ENCODE measurements at places on chromosomes 2 and 18.

DNA sequence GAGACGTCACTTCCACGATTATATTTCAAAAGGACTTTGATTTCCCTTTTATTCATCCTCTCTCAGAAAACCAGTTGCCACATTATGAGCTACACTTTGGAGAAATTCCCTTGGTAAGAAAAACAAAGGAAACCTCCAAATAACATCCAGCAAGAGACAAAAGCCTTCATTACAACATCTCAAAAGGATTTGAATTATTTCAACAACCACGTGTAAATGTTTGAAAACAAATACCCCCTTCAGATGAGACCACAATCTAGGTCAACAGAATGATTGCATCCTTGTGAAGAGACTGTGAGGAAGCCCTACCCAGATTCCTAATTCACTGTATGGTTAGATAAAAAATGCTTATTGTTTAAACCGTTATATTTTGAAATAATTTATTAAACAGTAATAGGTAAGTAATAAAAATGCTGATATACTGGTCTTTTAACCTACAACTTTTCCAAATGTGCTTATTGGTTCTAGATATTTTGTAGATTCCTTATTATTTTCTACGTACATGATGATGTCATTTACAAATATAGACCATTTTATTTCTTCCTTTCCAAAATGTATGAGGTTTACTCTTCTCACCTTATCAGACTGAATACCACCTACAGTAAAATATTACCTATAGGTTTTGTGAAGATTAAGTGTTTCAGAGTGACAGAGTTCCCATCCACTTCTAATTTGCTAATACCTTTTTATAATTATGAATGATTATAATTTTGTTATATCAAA lies 922.7 kb upstream of the CHAC2 start:
- DNase-seq: no peak

- no peak for DNase-seq
Observed at GRCh38 chr18:26700728-26701127, 152.4 kb upstream of the KCTD1 start.

GRCh38 chr2:130251535-130251872 lies 53.3 kb upstream of the TUBA3E start:
- DNase-seq: no peak

GRCh38 chr2:153967248-153967973 lies 95.7 kb downstream of the GALNT13 start:
- DNase-seq: no peak

DNA sequence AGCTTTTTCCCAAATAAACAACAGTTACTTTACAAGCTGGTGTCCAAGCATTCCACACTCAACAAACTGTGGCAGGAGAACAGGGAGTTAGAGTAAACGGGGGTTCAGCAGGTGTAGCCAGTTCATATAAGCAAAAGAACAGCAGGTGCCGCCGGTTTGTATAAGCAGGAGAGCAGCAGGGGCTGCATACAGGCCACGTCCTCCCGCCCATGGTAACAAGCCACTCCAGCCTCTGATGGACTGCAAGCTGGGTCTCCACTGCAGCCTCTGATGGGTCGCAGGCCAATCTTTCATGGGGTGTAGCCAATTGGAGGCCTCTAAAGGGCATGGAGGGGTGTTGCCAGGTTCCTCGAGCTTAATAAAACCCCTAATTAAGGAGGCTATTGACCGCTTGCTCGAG lies 189.3 kb downstream of the ANKRD30B start:
- DNase-seq: no peak

GRCh38 chr2:20486571-20486970 lies 39.7 kb downstream of the RHOB start:
- no peak for DNase-seq

- DNase-seq: no peak
Observed at GRCh38 chr18:46436621-46437020, 220.4 kb downstream of the LOXHD1 start.

GRCh38 chr2:161961061-161961460 lies 113.0 kb downstream of the DPP4 start:
- no peak for DNase-seq

- no peak for DNase-seq
Observed at GRCh38 chr2:62099523-62100175, 96.3 kb upstream of the B3GNT2 start.

DNA sequence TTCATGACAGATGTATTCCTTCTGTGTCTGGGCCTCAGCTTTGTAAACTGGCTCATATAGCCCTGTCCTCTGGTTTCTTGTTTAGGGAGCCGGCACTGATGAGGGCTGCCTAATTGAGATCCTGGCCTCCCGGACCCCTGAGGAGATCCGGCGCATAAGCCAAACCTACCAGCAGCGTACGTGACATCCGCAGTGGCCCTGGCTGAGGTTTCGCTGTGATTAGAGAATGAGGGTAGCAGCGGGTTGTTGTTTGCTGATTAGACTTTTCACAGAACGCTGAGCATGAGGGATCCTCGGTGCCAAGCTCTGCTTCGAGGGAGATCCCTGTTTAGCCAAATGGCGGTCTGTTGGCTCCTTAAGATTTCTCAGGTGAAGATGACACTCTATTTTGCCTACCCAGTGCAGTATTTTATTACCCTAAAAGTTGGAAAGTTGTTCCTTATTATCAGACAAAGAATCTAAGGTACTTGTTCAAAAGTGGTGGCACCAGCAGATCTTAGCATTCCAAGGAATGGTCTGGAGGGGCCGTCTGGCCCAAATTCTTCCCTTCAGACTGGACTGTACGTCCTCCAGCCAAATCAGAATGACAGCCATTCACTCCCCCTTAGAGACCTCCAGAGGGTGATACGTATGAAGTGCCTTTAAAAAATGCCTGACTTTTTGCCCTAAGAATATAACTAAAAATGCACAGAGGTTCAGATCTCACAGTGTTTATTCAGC lies 21.5 kb upstream of the GMCL1 start:
- no peak for DNase-seq

DNA sequence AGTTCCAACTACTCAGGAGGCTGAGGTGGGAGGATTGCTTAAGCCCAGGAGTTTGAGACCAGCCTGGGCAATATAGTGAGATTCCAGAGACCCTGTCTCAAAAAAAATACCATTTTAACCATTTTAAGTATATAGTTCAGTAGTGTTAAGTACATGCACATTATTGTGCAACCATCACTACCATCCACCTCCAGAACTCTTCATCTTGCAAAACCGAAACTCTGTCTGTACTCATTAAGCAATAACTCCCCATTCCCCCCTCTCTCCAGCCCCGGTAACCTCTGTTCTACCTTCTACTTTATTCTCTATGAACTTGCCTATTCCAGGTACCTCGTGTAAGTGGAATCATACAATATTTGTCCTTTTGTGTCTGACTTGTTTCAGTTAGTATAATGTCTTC lies 86.4 kb downstream of the GFPT1 start:
- DNase-seq: no peak

DNA sequence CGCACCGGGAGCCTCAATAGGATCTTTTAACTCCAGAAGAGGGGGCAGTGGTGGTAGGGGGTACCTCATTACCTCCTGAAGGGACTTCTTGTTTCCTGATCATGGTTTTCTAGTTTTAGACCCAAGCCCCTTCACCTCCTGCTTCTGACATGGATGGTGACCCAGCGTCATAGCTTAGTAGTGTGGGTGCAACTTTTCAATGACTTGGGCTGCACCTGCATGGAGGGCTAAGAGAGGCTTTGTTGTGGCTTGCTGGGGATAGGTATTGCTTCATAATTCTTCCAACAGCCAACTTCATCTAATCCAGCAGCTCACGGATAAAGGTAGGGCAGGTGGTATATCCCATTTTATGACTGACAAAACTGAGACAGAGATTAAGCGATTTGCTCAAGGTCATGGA lies 3.0 kb downstream of the SLC1A4 start:
- DNase-seq: no peak

DNA sequence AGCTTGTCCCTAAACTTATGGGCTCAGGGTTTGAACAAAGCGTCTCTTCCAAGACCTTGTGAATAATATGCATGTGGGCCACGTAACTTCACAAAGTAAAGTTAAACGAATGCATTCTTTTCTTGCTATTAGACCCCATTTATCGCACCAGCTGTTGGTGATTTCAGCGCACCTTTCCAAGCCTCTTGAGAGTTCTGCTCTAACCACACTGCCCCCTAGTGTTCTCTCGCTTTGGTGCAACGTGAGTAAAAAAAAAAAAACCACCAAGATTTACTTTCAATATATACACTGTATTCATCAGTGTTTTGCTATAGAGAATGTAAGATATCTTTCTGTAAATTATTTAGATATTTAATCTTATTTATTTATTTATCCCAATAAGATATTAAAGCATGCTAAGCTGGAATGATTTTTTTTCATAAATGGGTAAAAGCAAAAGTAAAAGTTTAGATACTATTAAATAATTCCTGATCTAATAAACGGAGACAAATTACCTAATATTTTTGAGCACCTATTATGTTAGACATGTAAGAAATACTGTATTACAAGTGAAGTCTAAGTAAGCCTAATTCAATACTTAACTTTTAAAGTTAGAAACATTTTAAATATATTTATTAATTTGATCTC lies 459.5 kb downstream of the DLGAP1 start:
- peak; percentile 47 for DNase-seq

GRCh38 chr2:203582468-203582867 lies 47.4 kb upstream of the RAPH1 start:
- no peak for DNase-seq

GRCh38 chr2:55616551-55617174 lies 759 bp downstream of the PPP4R3B start:
- peak; percentile 55 for DNase-seq

- no peak for DNase-seq
Observed at GRCh38 chr2:45754131-45755010, 102.9 kb downstream of the PRKCE start.

GRCh38 chr2:204665207-204665606 lies 119.9 kb downstream of the PARD3B start:
- peak; percentile 88 for DNase-seq

- peak; percentile 16 for DNase-seq
Observed at GRCh38 chr2:26820932-26821331, 27.0 kb upstream of the DPYSL5 start.

- DNase-seq: no peak
Observed at GRCh38 chr2:157473581-157473980, 29.7 kb upstream of the CYTIP start.

DNA sequence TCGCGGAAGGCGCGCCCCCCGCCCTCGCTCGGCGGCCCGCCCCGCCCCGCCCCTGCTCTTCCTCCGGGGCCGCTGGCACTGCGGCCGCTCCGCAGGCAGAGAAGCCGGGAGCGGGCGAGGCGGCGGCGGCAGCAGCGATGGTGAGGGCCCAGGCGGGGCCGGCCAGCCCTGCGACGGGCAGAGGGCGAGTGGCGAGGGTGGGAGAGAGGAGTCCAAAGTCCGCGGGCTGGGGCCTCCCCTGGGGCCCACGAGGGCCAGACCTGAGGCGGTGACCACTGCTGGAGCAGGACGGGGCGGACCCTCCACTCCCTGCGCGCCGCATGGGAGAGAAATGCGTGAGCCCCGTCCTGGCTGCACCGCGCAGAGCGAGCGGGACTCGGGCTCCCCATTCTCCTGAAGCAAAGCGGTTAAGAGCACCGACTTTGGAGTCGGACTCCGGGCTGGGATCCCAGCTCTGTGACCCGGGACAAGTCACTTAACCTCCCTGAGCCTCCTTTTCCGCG lies at the start of gene VAMP5:
TSS of gene VAMP5 (plus strand) at position 78 of the 503 bp plus-strand sequence. CDS start at position 138, 60 bp downstream.
- no peak for DNase-seq

DNA sequence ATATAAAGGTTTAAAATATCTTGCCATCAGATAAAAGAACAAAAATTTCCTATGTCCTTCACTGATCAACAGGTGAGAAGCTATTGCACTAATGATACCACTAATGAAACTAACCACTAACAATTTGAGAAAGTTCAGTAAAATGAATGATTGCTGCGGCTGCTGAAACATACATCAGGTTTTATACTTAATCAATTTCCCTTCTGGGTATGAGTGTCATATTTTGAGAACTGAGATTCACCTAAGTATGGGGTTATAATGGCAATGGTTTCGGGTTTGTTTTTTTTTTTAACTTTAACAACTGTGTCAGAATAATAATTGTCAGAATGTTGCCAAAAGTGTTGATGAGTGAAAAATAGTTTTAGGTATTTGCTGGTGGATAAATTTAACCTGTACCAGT lies 151.3 kb upstream of the SLC39A10 start:
- DNase-seq: no peak

DNA sequence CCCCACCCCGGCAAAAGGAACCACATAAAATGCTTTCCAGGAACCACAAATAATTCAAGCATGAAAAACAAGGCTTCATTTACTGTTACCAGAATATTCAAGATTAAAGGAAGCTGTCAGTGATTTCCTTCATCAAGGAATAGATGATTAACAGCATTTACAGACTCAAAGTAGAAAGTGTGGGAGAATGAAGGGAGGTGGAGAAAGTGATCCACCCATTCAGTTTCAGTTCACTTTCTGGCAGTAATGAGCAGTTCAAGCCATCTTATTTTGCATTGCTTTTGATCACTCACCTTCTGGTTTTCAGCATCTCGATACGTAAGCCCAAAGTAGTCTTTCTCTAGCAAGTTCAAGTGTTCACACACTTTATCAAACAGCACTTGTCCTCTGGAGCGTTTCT lies 99.0 kb downstream of the EPB41L3 start:
- no peak for DNase-seq

- no peak for DNase-seq
Observed at GRCh38 chr2:173929441-173929840, 35.7 kb downstream of the SP3 start.

DNA sequence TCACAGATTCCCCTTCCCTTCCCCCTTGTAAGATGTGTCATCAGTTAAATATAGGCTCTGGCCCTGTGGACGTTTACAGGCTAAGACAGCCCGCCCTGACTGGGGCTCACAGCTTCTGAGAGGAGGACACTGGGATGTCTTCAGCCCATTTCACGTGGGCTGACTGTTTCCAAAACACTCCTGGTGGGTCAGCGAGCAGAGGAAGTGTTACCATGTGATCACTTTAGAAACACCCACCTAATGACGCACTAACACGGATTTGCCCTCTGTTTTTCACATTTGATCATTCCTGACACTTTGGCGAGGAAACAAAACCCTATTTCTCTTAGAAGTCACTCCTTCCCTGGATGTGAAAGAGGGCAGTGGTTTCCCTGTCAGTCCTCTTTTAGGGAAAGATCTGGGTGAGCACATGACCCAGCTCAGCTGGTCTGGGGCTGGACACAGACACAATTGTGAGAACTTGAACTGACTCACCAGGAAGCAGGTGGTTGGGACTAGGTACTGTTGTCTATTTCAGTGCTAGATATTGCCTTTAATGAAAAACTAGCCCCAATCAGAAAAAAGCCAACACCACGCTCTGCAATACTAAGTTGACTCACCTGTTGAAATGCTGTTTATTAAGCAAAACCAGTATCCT lies 38.8 kb downstream of the BMP10 start:
- peak; percentile 88 for DNase-seq

GRCh38 chr2:138486363-138487198 lies 15.0 kb upstream of the SPOPL start:
- DNase-seq: no peak

GRCh38 chr2:105950521-105951383 lies 206.0 kb downstream of the NCK2 start:
- DNase-seq: no peak

DNA sequence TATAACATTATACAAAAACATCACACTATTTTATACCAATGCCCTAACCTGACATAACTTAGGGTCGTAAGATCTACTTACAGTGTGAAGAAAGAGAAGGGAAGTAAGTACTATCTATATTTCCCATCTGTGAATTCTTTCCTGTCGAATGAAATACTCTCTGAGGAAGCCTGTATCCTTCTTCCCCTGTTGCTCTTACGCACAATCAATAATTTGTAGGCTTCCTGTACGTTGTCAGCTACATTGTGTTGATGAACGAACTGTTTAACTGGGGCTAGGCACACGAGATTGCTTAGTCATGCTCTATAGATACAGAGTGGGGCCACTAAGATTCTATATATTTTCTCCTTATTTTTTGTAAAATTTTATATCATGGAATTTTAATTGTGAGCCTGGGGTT lies 1125.0 kb upstream of the CELF4 start:
- DNase-seq: no peak

Data from A172 (cell line).